ENCODE measurements at places on chromosomes 2 and 18. TPM values are rescaled to one million over a fixed set of nuclear protein-coding genes. Genes with fewer than 3 reads are reported as not detected.

Gene ZBTB7C
- 4.2 TPM for total RNA-seq

GRCh38 chr2:9873337-9873736 is 30.1 kb downstream of the TAF1B start:
- no peak for DNase-seq
- peaks cover 20% of the 10 kb centered on the region for H3K36me3 ChIP-seq
- no peaks in the 10 kb centered on the region for H3K27me3 ChIP-seq
- no peaks in the 10 kb centered on the region for H3K4me1 ChIP-seq
- H3K4me3 ChIP-seq: no peak overlapping the region

DNA sequence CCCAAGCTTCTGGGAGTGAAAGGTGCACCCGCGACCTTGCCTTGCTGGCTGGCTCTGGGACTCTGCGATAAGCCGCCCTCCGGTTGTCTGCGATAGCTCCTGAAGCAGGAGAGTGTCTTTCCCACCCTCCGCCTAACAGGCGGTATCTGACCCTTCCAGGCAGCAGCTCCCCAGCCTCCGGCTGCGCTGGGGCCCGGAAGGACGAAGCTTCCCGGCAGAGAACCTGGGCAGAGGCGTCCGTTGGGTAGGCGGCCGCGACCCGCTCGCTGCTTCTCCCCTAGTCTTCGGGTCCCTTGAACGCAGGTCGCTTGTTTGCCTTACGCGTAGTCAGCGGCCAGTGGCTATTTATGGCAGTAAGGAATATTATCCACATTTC is 446 bp upstream of the RHBDD1 start:
- no peaks in the 10 kb centered on the region for H3K4me1 ChIP-seq
- H3K36me3 ChIP-seq: no peaks in the 10 kb centered on the region
- H3K27ac ChIP-seq: peak overlapping the region; percentile 100
- no peak for DNase-seq
- H3K4me3 ChIP-seq: peak overlapping the region; percentile 53
- H3K27me3 ChIP-seq: no peaks in the 10 kb centered on the region

Gene INHBB
- 7.8 TPM for total RNA-seq

Gene MSH6
- 59.5 TPM for total RNA-seq

- peak; percentile 60 for DNase-seq
- H3K36me3 ChIP-seq: no peaks in the 10 kb centered on the region
- H3K27ac ChIP-seq: no peak overlapping the region
- H3K4me3 ChIP-seq: no peak overlapping the region
Measured at GRCh38 chr2:138433995-138434951, 67.3 kb upstream of the SPOPL start.

DNA sequence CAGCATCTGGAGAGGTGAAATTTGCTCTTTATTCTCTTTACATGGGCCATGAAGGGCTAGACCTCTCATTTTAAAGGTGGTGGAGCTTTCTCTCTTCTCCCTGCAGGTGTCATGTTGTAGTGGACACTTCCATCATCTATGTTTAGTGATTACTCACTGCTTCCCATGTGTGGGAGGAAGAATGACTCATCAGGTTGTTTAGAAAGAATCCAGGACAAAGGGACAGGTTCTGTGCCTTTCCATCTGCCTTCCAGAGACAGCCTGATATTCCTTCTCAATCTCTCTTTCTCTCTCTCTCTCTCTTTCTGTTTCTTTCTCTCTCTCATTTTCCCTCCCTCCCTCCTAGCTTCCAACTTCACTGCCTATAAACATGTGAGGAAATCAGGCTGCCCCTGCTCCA is 38.7 kb downstream of the SCG2 start:
- H3K27ac ChIP-seq: no peak overlapping the region
- no peak for DNase-seq
- H3K27me3 ChIP-seq: no peaks in the 10 kb centered on the region
- H3K36me3 ChIP-seq: no peaks in the 10 kb centered on the region
- no peaks in the 10 kb centered on the region for H3K4me1 ChIP-seq

Gene REEP1
- total RNA-seq: 19.7 TPM

- no peak for DNase-seq
- no peaks in the 10 kb centered on the region for H3K27me3 ChIP-seq
- no peak overlapping the region for H3K27ac ChIP-seq
- H3K4me1 ChIP-seq: no peaks in the 10 kb centered on the region
- no peak overlapping the region for H3K4me3 ChIP-seq
Measured at GRCh38 chr2:222960126-222960525, 91.9 kb upstream of the KCNE4 start.

DNA sequence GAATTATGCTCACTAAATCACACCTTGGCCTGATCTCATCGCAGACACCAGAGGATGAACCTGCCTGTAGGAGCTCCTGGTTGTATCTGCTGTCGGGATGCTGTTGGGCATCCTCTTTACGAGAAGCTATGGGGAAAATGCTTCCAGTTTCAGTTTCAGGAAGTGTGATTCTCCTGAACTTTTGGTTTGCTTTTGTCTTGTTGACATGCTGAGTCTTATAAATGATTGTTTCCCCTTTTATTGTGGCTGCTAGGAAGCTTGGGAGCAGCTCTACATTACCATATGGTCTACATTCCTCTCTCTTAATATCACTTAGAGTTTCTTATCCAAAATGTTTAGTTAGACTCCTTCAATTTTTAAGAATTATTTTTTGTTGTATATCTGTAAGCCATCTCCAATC is 227.5 kb downstream of the MTX2 start:
- no peaks in the 10 kb centered on the region for H3K27me3 ChIP-seq
- no peaks in the 10 kb centered on the region for H3K4me1 ChIP-seq
- H3K36me3 ChIP-seq: no peaks in the 10 kb centered on the region

DNA sequence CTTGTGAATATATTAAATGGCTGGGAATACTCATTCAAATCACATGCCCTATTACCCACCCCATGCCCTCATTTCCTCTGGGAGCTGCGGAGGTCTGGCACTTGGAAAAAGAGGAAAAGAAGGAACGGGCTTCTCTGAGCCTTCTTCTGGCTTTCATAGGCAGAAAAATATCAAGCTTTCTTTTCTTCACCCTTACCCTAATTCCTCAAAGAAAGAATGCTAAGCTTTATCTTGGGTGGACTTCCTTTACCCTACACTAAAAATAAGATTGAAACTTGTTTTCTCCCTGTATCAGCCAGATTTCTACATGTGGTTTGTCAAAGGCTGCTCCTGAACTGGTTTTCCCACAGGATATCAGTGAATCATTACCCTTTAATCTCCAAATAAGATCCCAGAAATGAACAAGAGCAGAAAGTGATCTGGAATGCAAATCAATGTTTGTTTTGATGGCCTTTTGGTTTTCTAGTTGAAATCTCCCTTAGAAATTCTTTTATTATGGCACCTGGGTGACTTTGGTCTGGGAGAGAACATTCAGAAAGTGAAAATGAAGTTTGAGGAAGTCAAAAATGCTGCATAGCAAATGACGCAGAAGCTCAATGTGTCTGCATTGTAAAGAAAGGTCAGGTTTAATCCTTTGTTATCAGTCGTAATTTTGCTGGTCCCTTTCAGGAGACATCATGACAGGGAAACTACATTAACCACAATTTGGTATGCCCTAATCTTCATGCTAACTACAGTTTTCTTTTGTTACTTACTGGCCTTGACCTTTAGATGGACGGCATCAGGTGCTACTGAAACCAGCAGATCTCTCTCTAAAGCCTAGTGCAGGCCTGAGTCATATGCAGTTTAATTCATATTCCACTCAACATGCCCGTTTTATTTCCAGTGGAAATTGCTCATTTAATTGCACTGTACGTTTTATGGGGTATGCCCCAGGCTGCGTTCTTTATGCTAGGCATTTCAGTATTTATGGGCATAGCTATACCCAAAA is 46.6 kb upstream of the HNRNPA3 start:
- peak overlapping the region; percentile 55 for H3K27ac ChIP-seq
- H3K27me3 ChIP-seq: no peaks in the 10 kb centered on the region
- H3K4me3 ChIP-seq: no peak overlapping the region
- no peaks in the 10 kb centered on the region for H3K36me3 ChIP-seq
- peaks cover 18% of the 10 kb centered on the region for H3K4me1 ChIP-seq

Gene RBM43
- 7.9 TPM for total RNA-seq

- H3K27me3 ChIP-seq: peaks cover 83% of the 10 kb centered on the region
- H3K27ac ChIP-seq: no peak overlapping the region
- peaks cover 20% of the 10 kb centered on the region for H3K4me1 ChIP-seq
- no peaks in the 10 kb centered on the region for H3K36me3 ChIP-seq
Measured at GRCh38 chr2:20669562-20670314, 2.8 kb downstream of the GDF7 start.

DNA sequence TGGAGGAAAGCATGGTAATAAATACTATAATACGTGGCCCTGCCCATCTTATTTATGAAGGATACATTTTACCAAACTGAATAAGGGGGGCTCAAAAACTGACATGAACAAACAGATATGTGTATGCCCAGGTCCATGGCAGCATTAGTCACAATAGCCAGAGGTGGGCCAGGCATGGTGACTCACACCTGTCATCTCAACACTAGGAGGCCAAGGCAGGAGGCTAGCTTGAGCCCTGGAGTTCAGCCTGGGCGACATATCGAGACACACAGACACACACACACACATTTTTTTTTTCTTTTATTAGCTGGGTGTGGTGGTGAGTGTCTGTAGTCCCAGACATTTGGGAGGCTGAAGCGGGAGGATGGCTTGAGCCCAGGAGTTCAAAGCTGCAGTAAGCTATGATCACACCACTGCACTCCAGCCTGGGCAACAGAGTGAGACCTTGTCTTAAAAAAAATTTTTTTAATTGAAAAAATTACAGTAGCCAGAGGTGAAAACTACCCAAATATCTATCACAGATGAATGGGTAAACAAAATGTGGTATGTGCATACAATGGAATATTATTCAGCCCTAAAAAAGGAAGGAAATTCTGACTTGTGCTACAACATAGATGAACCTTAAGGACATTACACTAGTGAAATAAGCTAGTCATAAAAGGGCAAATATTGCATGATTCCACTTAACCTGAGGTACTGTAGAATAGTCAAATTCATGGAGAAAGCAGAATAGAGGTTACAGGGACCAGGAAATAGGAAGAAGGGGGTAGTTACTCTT is 8.0 kb downstream of the ATP8B1 start:
- H3K4me3 ChIP-seq: no peak overlapping the region
- H3K27me3 ChIP-seq: no peaks in the 10 kb centered on the region
- H3K4me1 ChIP-seq: peaks cover 7% of the 10 kb centered on the region
- H3K36me3 ChIP-seq: no peaks in the 10 kb centered on the region
- DNase-seq: no peak

Gene EMX1
- not detected for total RNA-seq

DNA sequence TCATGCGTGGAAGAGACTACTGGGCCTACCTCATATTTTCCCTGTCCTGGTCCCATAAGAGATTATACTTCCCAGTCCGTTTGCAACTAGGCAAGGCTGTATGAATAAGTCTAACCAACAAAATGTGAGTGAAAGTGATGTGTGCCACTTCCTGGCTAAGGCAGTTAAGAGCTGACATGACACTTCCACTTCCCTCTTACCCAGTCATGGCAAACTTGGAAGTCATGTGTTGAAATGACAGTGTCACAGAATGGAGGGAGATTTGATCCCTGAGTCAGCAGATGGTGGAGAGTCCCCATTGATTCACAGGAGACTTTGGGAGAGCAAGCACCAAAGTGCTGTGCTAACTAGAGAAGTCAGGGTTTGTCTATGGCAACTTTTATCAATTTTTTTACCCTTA is 36.4 kb downstream of the TACR1 start:
- no peaks in the 10 kb centered on the region for H3K27me3 ChIP-seq
- no peaks in the 10 kb centered on the region for H3K36me3 ChIP-seq
- H3K4me3 ChIP-seq: no peak overlapping the region
- DNase-seq: no peak
- H3K27ac ChIP-seq: no peak overlapping the region
- no peaks in the 10 kb centered on the region for H3K4me1 ChIP-seq

- no peaks in the 10 kb centered on the region for H3K4me1 ChIP-seq
- no peaks in the 10 kb centered on the region for H3K36me3 ChIP-seq
- H3K27ac ChIP-seq: no peak overlapping the region
- H3K4me3 ChIP-seq: no peak overlapping the region
- DNase-seq: no peak
Measured at GRCh38 chr18:65326805-65327204, 424.0 kb upstream of the CDH7 start.

DNA sequence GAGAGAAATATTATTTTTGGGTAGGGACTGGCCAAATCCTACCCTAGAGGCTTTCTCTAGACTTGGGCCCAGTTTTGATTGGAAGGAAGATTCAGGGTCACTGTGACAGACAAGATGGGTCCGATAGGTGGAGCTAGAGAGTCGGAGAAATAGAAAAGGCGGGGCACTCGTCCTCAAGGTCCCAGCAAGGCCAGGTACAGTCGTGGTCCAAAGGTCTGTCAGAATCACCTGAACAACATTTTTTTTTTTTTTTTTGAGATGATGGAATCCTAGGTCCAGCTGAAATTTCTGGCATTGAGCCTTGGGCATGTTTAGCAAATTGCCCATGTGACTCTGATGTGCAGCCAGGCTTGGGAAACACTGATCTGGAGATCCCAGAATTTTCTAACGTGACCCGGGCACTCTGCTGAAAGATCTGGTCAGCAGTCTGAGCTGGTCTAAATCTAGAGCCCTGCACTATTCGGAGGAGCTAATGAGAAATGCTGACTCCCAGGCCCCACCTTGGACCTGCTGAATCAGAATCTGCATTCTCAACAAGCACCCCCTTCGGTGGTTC is 23.0 kb upstream of the NTSR2 start:
- H3K27me3 ChIP-seq: no peaks in the 10 kb centered on the region
- no peaks in the 10 kb centered on the region for H3K36me3 ChIP-seq
- no peak overlapping the region for H3K27ac ChIP-seq
- H3K4me3 ChIP-seq: no peak overlapping the region
- peaks cover 18% of the 10 kb centered on the region for H3K4me1 ChIP-seq

- no peaks in the 10 kb centered on the region for H3K27me3 ChIP-seq
- no peaks in the 10 kb centered on the region for H3K4me1 ChIP-seq
- no peak overlapping the region for H3K27ac ChIP-seq
- DNase-seq: no peak
Measured at GRCh38 chr2:119064567-119064966, 94.0 kb downstream of the C1QL2 start.

All from lung (tissue), 17 donors.